ENCODE measurements at places on chromosomes 16 and 17.

GRCh38 chr17:34151102-34151501 is 104.0 kb upstream of the CCL2 start:
- no peak for DNase-seq

- no peak for DNase-seq
Measured at GRCh38 chr17:47179141-47179540, 10.0 kb downstream of the CDC27 start.

- no peak for DNase-seq
Measured at GRCh38 chr17:37142294-37142896, 193.6 kb downstream of the AATF start.

GRCh38 chr16:75541236-75541635 is 5.3 kb upstream of the CHST5 start:
- DNase-seq = no peak

- DNase-seq = no peak
Measured at GRCh38 chr16:29307598-29308507, 98.7 kb downstream of the NPIPB11 start.

DNA sequence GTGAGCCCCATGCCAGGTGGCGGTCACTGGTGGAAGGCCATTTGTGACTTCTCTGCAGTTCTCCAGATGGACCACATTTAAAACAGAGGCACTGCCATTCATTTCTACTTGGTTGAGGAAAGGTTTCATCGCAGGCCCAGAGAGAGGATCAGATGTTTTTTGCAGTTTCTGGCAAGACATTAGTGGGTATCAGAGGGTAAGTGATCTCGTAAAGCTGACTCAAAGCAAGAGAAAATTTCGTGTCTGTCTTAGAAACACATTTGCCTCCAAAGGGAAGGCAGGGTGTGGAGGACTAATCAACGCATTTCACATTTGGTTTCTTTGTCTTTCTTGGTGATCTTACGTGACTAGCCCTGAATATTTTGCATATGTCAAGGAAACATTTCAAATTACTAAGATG is 81.8 kb downstream of the PRKCB start:
- no peak for DNase-seq

DNA sequence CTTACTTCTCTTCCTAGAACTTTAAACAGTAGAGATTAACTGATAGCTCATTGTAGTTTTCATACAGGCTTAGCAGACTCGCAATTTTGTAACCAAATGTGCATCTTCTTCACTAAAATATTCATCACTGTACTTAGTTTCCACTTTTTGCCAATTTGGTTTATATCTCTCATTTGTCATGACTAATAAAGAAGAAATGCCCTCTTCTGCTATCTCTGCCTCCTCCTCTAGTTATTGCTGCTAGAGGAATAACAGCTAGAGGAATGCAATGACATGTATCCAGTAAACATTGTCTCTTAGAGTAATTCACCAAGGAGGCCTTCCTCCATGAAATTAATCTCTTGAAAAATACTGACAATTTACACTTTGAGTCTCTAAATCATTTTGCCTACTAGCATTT is 115.5 kb upstream of the COX10 start:
- DNase-seq = no peak

- DNase-seq = no peak
Measured at GRCh38 chr16:46727184-46727583, 21.0 kb downstream of the MYLK3 start.

GRCh38 chr16:77836801-77837200 is 48.4 kb downstream of the VAT1L start:
- no peak for DNase-seq

GRCh38 chr17:74920642-74921025 is 2.4 kb downstream of the USH1G start:
- no peak for DNase-seq

- no peak for DNase-seq
Measured at GRCh38 chr16:974001-974601, 3.3 kb upstream of the LMF1 start.

DNA sequence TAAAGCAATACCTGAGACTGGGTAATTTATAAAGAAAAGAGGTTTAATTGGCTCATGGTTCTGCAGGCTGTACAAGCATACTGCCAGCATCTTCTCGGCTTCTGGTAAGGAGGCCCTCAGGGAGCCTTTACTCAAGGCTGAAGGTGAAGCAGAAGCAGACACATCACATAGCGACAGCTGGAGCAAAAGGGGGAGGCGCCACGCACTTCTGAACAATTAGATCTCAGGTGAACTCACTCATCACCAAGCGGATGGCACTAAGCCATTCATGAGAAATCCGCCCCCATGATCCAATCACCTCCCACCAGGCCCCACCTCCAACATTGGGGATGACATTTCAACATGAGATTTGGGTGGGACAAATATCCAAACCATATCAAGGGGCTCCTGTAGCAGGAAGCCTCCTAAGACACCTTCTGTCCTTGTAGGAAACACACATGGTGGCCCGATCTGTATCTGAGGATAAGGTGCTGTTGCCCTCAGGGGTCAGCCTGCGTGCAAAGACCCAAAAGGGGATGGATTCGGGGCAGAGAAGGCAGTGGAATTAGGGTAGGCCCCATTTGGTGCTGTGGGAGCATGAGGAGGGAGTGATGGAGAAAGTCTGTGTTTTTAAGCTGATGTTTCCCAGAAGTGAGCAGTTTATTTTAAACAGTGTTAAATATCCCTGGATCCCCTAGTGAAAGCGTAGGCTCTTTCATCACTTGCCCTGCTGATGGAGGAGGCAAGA is 23.0 kb downstream of the IL21R start:
- peak; percentile 3 for DNase-seq

DNA sequence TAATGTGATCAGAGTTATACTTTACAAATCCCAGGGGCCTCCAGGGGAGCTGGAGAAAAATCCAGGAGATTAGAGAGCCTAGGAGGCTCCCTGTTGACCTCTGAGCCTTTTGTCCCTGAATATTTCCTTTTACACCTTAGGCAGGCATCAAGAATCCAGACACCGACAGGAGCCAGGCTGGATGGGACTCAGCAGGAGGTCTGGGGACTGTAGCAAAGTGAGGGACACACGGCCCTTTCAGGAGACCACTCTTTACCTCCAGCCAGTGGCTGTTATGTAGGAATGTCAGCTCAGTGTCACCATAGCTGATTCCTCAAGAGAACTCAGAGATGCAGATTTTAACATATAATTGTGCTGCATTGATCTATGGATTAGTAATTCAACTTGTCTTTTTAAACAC is 198.4 kb downstream of the SHISA9 start:
- no peak for DNase-seq

- peak; percentile 38 for DNase-seq
Measured at GRCh38 chr16:31177136-31177535, 2.8 kb upstream of the FUS start.

GRCh38 chr17:6437466-6437865 is 2.5 kb upstream of the AIPL1 start:
- no peak for DNase-seq

DNA sequence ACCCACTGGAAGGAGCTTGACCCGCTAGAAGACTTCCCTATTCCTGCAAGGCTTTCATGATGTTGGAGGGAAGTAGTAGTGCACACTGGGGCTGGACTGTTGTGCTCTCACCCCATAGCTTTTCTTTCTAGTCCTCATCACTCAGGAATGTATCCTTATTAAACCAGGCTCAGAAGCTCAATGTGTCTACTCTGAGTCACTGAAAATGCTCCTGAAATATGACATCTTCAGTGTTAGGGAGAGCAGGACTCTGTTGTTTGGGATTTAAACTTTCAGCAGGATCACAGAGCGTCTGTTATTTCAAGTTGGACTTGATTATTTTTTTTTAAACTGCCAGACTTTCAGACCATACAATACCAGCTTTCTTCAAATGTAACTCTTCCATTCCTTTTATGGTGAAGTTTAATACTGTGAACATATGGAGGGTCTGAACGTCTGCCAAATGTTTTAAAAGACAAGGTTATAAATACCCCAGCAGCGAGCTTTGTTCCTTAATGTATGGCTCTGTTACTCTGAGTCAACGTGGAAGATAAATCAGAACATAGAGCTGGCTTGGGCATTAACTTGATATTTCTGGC is 257.5 kb downstream of the CDH11 start:
- DNase-seq = no peak

GRCh38 chr17:82863941-82864712 is 24.3 kb upstream of the ZNF750 start:
- DNase-seq = peak; percentile 87

DNA sequence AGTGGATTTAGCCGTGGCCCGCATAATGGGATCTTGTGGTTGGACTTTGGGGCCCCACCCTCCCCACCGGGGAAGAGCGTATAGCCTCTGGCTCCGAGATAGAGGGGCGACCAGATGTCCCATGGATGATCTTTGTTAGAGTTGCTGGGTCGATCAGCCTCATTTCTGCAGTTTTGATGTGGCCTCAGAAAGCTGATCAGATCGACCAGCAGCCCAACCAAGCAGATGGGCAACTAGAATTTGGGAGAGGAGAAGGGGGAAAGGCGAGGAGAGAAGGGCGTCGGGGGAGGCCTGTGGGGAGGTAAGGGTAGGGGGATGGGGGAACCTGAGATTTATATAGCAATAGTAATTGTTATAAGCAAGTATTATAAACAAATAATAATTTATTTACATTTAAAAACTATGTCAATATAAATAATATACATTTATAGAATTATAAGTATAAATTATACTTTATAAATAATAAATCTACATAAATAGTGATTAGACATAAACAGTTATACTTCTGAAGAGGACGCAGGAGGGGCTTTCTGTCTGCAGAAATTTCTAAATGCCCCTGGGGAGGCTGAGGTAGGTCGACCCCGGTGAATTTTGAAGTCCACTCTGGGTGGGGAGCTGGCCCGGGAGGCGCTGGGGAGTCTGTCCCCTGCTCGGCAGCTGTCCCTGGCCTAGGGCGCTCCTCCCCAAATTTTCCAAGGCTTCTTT is 136.3 kb downstream of the KCNJ12 start:
- no peak for DNase-seq

- DNase-seq = no peak
Measured at GRCh38 chr16:78516006-78516736, 416.7 kb downstream of the WWOX start.

GRCh38 chr17:34493917-34494316 is 85.5 kb upstream of the TMEM132E start:
- no peak for DNase-seq

DNA sequence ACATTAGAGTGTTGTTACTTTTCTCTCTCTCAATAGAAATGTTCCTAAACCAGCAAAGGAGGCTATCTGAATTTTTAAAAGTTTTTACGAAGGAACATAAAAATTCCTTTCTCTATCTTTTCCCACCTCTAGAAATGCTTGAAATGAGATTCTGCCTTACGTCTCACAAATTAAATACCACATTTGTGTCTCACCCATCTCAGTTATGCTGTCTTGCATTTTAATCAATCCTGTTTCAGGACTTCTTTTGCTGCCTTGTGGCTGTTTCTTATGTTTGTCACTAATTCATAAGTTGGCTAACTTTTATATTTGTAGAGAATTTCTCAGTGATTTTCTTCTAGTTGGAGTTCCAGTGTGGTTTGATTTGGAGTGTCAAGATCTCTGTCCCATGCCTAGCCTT is 3.5 kb downstream of the OMG start:
- DNase-seq = no peak

DNA sequence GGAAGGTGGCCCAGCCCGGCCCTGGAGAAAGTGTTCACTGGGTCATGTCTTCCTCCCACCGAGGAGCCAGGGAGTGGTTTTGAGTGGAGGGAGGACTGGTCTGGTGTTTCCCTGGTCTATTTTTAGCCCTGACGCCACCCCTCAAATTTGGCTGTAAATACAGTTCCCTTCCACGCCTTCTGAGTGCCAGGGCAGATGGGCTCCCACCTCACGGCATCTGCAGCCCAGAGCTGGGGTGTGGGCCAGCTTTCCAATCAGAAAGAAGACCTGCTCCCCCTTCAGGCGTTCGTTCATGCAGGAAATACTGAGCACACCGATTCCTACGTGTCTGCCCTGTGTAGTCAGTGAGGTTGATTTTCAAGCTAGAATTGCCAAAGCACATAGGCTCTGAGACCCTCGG is 53.7 kb downstream of the SNX20 start:
- peak; percentile 34 for DNase-seq

GRCh38 chr16:86090461-86091170 is 191.7 kb downstream of the IRF8 start:
- no peak for DNase-seq

DNA sequence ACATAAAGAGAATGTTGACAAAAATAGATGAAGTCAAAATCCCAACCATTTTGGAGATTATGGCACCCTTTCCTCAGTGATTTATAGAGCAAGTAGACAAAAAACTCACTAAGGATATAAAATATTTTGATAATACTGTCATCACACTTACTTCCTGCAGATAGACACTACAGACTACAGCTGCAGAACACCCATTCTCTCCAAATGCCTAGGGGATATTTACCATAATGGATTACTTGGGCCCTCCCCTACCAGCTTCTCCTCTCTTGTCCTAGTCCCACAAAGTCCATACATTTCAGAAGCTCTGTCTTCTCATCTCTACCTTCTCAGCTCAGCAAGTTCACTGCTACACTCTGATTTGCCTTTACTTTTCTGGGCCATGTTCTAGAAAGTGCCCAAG is 37.2 kb upstream of the CCNF start:
- DNase-seq = no peak

DNA sequence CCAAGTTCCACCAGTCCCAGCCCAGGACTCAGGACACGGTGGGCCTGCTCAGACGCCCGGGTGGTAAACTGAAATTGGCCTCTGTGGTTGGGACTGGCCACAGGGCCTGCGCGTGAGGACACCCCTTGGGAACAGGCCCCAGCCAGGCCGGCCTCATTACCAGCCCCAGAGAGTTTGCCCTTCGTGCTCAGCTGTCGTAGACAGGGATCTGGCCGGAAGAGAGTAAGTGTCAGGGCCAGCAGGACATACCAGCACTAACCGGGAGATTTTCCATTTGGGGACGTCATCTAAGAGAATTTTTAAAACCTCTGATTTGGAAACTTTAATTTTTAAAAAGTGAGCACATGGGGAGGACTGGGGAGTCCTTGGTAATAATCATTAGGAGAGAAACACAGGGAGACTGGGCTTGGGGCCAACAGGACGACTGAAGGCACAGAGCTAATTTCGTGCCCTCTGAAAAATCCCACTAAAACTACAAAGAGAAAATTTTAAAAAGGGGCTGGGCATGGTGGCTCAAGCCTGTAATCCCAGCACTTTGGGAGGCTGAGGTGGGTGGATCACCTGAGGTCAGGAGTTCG is 2.4 kb upstream of the RBFOX3 start:
- no peak for DNase-seq

GRCh38 chr16:65668064-65668595 is 546.3 kb upstream of the CDH11 start:
- no peak for DNase-seq

GRCh38 chr17:61251939-61252865 is 147.4 kb upstream of the TBX2 start:
- no peak for DNase-seq

GRCh38 chr17:45372325-45372869 is 55.6 kb upstream of the MAP3K14 start:
- DNase-seq = no peak

All from stimulated activated CD4-positive, alpha-beta T cell treated with anti-CD3 and anti-CD28 coated beads, Interleukin-4, amount 100 ng/mL, for 24 hours (primary cell).